ENCODE measurements at places on chromosomes 2 and 18.

GRCh38 chr2:46923041-46923528 is 7.5 kb upstream of the MCFD2 start:
- DNase-seq, result no peak

- DNase-seq, result no peak
Measured at GRCh38 chr2:12430407-12431133, 286.2 kb upstream of the TRIB2 start.

GRCh38 chr2:231663458-231664212 is 44.7 kb upstream of the PTMA start:
- DNase-seq, result peak; percentile 41

- DNase-seq, result no peak
Measured at GRCh38 chr2:24877646-24878045, 42.4 kb downstream of the ADCY3 start.

DNA sequence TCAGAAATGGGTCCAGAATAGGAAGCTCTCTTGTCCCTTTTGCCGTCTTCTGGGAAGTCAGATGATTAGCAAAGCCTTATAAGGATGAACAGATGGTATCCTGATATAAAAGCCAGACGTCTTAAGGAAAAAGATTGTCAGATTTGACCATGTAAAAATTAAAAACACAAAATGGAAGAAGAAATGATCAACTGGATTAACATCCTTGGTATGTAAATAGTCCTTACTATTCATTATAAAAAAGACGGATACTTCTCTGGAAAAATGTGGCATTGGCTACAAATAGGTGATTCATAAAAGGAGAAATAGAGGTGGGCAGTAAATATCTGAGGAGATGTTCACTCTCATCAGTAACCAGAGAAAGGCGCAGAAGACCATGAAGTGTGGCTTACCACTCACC is 33.7 kb upstream of the SCLY start:
- no peak for DNase-seq

DNA sequence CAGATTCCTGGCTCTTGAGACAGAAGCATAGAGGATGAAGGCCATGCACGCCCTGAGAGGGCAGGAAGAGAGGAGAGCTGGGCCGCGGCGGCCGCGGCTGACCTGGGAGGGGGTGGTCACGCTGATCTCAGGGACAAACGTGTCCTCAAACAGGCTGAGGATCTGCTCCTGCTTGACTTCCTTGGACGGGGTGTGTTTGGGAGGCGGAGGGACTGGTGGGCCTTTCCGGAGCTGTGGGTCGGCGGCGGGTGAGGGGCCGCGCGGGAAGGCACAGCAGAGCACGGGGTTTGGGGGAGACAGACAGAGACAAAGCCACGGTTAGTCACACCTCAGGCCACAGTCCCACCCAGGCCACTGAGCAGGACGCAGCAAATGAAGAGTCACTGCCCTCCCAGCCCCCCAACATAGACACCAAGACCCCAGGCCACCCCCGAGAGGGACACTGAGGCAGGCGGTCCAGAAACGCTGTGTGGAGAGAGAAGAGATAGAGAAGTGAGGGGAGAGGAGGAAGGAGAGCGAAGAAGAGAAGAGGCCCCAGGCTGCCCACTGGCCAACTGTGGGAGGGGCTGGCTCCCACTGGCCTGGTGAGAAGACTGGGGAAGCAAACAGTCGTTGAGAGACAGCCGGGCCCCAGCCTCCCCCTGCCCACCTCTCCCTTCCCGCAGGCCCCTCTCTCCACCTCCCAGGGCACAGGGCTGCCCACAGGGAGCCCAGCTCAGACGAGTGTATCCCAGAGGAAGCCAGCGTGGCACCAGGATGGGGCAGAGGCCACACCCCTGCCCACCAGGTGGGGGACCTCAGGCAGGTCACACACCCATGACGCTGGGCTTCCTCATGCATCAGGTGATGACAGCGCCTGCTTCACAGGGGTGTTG is 49.3 kb downstream of the BIN1 start:
- DNase-seq, result peak; percentile 64

DNA sequence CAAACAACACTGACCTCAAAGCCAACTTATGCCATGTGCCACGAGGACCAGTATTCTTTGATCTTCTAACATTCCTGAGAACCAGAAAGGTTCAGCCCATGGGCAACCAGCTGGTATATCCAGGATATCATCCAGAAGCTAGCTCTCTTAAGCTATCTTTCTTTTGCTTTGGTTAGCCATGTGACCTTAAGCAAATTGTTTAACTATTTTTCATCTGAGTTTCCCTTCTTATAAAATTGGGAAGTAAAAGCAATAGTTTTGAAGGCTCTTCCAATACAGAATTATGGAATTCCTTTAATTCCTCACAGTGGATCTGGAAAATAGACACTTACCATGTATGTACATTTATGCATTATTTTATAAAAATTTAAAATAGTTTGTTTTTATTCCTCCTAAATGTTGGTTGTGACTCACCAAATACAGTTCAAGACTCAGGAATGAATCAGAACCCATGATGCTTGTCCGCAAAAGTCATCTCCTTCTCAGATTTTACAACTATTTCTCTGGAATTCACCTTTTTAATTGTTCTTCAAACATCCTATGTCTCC is 435.7 kb downstream of the ZEB2 start:
- no peak for DNase-seq

DNA sequence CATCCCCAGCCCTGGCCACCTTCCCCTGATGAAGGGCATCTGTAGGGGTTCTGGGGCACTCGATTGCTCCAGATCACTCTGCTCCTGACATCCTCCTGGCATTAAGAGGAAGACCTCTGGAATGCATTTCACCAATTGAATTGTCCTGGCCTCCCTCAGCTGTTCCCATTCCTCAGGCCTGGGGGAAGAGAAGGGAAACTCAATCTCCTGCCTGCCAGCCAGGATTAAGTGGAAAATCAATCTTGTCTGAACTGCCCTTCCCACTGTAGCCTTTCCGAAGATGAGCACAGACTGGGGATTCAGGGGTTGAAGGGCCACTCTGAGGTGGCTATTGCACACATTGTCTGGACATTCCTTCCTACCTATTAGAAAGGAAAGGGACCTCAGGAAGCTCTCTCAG is 99.8 kb downstream of the ALK start:
- no peak for DNase-seq

GRCh38 chr2:138853296-138853695 is 73.1 kb upstream of the NXPH2 start:
- DNase-seq, result no peak

GRCh38 chr2:56099963-56100362 is 83.8 kb upstream of the CCDC85A start:
- DNase-seq, result no peak

GRCh38 chr2:105541189-105542050 is 142.6 kb upstream of the FHL2 start:
- DNase-seq, result no peak

DNA sequence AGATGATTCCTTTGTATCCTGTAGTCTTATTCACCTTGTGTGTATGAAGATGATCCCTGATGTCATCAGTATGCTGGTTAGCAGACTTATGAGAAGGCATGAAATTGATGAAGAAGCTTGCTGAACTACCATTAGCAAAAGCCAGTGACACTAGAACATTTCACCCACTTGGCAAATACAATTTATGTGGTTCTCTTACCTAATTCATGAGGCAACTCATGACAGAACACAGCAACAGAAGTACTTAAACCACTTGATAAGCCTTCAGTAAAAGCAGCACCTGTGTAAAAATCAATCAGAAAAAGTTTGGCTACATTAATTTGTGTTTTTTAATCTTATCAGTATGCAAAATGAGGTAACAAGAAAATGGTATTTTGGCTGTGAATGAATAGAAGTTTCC is 16.8 kb downstream of the SLC39A6 start:
- no peak for DNase-seq

- DNase-seq, result peak; percentile 25
Measured at GRCh38 chr18:78787751-78788150, 191.9 kb upstream of the SALL3 start.

GRCh38 chr18:9760641-9761040 is 52.5 kb downstream of the RAB31 start:
- no peak for DNase-seq

DNA sequence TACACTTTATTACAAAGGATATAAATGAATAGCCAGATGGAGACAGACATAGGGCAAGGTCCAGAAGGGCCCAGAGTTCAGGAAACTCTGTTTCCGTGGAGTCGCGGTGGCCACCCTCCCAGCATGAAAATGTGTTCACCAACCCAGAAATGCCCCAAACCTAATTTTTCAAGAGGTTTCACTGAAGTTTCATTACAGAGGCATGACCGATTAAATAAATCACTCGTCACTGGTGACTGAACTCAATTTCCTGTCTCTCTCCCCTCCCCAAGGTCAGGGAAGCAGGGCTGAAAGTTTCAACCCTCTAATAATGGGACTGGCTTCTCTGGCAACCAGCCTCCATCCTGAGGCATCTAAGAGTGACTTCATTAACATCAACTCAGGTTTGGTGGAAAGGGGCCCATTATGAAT is 22.4 kb downstream of the USP40 start:
- DNase-seq, result no peak

DNA sequence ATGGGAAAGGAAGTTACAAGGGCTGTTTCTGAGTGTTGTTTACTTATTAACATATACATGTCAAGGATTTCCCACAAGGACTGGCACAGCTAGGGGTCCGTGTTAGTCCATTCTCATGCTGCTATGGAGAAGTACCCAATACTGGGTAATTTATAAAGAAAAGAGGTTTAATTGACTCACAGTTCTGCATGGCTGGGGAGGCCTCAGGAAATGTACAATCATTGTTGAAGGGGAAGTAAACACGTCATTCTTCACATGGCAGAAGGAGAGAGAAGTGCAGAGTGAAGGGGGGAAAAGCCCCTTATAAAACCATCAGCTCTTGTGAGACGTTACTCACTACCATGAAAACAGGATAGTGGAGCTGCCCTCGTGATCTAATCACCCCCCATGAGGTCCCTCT is 128.9 kb upstream of the CELF4 start:
- no peak for DNase-seq

- DNase-seq, result no peak
Measured at GRCh38 chr2:63658176-63658968, 69.6 kb downstream of the MDH1 start.

DNA sequence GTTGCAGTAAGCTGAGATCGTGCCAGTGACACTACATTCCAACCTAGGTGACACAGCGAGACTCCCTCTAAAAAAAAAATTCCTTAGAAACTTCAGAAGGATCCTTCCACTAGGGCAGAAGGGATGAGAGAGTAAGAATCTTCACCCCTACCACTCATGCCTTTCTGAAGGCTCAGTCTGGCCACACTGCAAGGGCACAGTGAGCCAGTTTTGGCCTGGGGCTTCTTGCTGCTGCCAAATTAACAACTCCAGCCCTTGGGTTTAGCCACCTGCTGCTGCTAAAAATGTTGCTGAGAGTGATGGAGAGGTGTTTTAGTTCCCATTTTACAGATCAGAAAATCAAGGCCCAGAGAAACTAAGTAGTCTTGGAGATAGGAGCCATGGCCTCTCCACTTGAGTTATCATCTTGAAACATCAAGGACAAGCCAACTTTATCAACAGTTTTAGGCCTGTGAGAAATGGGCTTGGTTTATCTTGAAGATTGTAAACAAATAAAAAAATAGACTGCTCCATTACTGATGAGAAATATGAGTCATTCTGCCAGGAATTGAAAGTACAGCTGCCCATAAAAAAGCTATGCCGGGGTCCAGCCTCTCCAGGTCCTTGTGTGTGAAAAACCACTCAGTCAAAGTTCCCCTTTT is 31.9 kb upstream of the CASP8 start:
- no peak for DNase-seq

- DNase-seq, result no peak
Measured at GRCh38 chr2:142843731-142844130, 33.7 kb upstream of the KYNU start.

GRCh38 chr2:235984552-235984951 is 183.6 kb downstream of the GBX2 start:
- no peak for DNase-seq

GRCh38 chr2:161418715-161419637 is 2.9 kb downstream of the TBR1 start:
- peak; percentile 56 for DNase-seq

GRCh38 chr2:169673921-169674320 is 20.3 kb downstream of the CFAP210 start:
- DNase-seq, result no peak

DNA sequence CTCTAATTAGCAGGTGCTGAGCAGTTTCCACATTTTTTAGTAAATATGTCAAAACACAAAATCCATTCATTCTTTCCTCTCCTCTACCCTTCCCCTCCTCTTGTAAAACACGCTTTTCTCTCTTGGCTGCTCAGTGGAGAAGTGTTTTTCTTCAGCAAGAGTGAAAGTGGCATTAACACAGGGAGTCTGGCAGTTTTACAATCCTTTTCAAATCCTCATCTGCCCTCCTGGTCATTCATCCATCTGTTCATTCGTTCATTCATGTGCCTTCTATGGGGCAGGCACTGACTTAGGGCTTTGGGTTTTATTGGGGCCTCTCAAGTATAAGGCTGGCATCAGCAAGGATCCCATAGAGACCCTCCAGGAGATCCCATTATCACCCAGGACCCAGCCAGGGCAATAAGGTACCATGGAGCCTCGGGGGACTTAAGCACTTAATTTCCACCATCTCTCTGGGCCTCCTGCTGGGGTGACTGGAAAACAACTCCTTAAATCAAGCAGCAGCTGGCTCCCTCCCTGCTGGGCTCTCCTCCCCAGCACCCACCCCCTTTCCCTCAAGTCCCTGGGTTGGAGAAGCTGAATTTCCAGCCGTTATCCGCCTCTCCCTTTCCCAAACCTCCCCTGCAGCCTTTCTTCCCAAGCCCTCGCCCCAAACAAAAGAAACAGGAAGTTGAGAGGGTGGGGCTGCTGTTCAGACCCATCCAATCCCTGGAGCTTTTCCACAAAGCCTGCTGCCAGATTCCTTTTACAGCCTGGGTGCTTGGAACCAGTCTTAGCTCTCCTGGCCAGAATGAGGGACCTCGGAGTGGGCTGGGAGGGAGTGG is 32.6 kb downstream of the MARCHF4 start:
- no peak for DNase-seq

DNA sequence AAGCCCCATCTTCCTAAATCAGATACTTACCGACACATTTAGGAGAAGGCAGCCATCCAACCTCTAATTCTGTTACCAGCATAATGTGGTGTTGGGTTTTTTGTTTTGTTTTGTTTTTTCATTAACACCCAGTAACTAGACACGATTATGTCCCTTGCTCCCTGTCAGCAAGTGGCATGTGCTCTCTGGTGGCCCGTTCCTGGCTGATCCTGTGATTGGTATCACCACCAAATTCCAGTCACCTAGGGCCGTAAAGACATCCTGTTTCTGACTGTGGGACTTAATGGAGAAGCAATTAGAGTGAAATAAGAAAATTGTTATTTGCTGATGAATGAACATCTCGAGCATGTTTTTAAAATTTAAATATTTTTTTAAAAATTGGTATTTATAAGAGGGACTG is 5.9 kb upstream of the DLX1 start:
- no peak for DNase-seq

Measured in pancreas (tissue), 10 donors.